ENCODE measurements at places on chromosomes 16 and 17.
A peak's percentile ranks its signal among the peaks of the same experiment; 100 is the strongest.

- DNase-seq: no peak
These were observed 66.9 kb downstream of the GP2 start for GRCh38 chr16:20260215-20261009.

GRCh38 chr16:30914830-30915229, 8.5 kb upstream of the FBXL19 start:
- DNase-seq: no peak

DNA sequence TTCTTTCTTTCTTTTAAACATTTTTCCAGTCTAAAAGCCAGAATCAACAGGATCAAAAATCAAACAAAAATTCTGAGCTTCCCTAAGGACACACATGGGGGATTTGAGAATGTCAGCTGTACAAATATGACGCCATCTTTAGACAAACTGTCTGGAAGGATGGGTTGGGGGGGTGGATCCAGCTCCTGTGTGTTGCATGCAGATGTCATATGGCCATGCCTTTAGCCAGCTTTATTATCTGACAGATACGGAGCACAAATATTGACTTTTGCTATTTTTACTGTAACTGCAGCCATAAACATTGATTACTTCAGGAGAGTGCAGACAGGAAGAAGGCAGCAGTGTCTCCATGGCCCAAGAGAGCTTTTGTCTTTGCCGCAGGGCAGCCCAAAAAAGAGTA, 279.4 kb upstream of the ELAC2 start:
- DNase-seq: no peak

DNA sequence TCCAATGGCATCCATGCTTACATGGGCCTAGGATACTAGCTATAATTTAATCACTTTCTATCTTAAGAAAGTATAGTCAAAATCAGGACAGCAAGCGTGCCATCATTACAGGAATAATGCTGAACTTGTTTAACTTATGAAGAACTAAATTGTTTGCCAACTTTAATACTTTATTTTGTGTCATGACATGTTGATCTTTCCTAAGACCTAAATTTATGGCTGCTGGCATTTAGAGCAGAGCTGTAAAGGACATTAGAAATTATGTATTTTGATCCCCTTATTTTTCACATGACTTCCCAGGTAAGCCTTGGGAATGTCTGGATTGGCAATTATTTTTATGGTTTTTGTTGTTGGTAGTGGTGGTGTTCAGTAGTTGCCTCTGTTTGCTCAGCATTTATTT, 920.3 kb upstream of the GOT2 start:
- no peak for DNase-seq

- no peak for DNase-seq
These were observed 6.5 kb downstream of the SGSH start for GRCh38 chr17:80213643-80213975.

- peak; percentile 44 for DNase-seq
These were observed 36.5 kb downstream of the CYTH1 start for GRCh38 chr17:78745407-78746088.

DNA sequence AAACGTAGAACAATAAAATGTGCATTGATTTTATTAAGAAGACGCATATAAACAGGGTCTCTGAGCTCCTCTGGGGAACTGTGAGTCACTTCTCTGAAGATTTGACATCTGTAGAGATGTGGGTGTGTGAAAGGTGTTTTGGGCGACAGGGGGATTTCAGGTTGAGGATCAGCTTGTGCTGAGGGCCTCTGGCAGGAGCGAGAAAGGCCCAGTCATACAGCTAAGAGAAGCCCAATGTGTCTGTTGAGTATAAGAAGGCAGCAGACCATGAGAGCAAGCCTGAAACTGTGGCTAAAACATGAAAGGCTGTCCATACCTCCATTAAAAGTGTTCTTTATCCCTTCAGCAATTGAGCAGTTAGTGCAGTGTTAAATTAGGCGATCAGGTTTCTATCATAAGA, 406.5 kb upstream of the MON1B start:
- no peak for DNase-seq

- no peak for DNase-seq
These were observed 25.2 kb upstream of the CRISPLD2 start for GRCh38 chr16:84794626-84795025.

DNA sequence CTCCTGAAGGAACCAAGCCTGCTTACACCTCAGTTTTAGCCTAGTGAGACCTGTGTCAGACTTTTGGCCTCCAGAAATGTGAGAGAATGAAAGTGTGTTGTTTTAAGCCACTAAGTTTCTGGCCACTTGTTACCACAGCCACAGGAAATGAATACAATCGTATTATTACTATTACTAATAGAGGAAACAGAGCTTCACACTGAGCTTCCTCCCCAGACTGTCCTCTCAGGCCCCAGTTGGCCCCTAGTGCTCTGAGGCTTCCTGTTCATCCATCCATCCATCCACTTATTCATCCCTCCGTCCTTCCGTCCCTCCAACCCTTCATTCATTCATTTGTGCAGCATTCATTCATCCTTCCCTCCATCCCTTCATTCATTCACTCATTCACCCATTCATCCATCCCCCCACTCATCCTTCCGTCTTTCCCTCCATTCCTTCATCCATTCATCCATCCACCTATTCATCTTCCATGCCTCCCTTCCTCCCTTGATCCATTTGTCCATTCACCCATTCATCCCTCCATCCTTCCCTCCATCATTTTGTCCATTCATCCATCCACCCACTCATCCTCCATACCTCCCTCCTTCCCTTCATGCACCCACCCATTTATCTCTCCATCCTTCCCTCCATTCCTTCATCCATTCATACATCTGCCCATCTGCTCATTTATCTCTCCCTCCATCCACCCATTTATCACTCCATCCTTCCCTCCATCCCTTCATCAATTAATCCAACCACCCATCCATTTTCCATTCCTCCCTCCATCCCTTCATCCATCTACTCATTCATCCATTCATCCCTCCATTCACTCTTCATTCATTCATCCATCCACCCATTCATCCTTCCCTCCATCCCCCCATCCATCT, 95.0 kb downstream of the FOXL1 start:
- DNase-seq: no peak

- peak; percentile 53 for DNase-seq
These were observed 6.1 kb downstream of the DOK4 start for GRCh38 chr16:57479976-57480753.

DNA sequence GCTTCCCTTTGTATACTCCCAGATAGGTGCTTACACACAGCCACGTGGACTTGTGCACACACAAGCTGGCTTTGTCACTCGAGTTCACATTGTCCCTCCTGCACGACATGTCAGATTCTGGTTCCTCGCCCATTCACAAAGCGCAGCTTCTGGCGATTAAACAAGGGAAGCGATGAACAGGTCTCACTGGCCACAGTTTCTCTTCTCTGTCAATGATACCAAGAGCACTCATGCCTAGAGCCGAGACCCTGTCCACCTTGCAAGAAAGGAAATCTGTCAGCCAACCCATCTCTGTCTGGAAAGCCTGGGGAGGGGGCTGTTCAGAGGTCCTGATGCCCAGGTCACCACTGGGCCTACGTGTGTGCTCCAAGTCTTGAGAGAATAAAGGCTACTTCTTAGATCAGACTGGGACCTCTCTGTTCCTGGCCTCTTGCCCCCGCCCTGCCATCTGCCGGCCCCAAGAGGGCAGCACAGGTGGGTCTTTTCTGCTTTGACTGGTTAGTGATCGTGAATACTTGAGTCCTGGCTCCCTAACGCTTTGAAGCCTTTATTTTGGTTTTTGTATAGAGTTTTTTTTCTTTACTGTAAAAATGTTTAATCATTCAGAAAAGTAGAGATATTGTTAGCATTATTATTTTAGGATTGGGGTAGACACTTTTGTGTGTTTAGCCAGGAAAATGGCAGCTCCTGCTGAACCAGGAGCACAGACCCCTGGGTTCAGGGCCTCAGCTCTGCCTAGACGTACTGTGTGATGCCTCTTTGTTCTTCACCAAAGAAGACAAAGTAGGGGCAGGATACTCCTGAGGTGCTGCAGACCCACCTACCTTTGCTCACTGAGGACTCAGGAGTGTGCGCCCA, 104.7 kb downstream of the MRM1 start:
- peak; percentile 37 for DNase-seq

GRCh38 chr17:48597528-48597777, 3.9 kb upstream of the HOXB5 start:
- no peak for DNase-seq

DNA sequence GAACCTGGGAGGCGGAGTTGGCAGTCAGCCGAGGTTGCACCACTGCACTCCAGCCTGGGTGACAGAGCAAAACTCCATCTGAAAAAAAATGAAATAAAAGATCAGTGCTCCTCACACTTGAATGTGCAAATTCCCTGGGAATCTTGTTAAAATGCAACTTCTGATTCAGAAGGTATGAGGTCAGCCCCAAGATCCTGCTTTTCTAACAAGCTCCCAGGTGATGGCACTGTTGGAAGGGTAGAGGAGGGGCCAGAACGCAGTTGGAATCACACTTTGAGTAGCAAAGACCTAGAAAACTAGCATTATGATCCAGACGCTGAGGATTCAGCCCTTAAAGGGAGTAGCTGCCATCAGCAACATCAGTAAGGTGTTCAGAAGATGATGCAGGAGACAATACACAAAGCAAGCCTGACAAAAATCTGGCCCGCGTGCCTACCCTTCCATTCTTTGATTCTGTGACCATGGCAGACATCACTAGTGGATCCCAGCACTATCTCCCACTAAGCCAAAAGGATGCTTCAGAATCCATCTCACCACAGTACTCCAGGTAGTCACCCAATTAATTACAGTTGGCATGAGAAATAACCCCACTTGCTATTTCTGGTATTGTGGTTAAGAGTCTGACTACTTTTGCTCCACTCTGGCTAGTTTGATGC, 33.1 kb upstream of the MEIOC start:
- no peak for DNase-seq

GRCh38 chr16:11356573-11357331, 11.5 kb downstream of the RMI2 start:
- DNase-seq: peak; percentile 65

DNA sequence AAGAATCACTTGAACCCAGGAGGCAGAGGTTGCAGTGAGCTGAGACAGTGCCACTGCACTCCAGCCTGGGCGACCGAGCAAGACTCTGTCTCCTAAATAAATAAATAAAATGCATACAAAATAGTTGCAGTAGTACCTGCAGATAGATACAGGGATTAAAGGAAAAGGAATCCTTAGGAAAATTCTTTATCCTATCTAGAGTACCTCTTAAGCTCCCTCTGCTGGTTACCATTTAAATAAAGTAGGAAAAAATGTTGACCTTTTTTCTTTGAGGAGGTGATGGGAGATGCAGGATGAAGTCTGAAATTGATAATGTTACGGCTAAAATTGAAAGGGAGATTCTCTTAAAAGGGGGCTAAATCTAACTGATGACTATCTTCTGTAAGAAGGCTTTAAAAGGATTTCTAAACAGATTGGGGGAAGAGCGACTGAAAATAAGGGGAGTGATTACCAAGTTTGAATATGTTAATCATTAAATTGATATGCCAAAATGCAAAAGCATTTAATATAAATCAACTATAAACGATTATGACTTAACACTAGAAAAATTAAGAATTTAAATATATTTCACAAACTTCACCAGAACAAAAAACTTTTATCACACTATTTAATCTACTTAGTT, 29.4 kb downstream of the C16orf87 start:
- peak; percentile 40 for DNase-seq

DNA sequence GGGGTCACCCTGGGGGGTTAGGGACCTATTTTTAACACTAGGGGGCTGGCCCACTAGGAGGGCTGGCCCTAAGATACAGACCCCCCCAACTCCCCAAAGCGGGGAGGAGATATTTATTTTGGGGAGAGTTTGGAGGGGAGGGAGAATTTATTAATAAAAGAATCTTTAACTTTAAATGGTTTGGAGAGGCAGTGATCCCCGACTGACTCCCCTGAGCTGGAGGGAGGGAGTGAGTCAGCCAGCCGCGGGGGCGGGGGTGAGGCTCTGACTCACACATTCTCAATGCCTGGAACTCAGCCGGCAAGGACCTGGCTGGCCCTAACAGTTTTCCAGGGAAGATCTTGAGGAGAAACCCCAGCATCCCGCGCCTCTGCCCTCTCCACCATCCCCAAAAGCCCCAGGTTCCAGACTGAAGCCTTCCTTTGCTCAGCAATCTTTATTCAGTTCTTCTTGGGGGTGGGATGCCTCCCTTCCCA, 1.5 kb downstream of the HCFC1R1 start:
- peak; percentile 96 for DNase-seq

GRCh38 chr17:29051194-29051593, 8.3 kb downstream of the PIPOX start:
- DNase-seq: no peak

DNA sequence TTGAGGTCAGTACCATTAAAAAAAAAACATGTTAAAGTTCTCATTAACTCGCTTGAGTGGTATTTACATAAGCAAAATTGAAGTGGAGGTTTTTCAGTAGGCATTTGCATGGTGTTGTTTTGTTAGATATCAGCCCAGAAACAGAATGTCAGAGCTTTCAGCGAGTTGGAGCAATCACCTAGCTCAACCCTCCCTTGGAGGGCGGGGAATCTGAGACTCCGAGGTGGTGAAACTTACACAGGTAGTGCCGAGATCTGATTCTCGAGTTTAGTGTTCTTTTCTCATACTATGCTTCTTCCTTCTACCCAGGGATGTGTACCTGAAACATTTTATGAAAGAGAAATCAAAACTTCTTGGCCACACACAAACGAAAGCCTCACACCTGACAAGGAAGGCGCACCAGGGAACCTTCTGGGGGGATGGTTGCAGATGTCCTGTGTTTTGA, 6.6 kb downstream of the SEC14L1 start:
- no peak for DNase-seq

DNA sequence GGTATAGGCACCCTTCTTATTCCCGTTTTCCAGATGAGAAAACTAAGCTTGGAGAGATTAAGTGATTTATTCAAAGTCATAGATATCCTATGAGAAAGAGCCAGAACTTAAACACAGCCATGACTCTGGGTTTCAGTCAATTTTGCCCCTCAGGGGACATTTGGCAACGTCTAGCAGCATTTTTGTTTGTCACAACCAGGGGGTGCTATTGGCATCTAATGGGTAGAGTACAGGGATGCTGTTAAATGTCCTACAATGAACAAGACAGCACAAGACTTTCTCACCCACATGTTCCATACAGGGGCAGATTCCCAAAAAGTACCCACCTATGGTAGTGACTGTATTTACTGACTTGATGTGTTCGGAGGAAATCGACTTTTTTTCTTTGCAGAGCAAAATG, 4.8 kb upstream of the SHISA9 start:
- DNase-seq: peak; percentile 80

GRCh38 chr16:46496701-46497100, 124.5 kb downstream of the SHCBP1 start:
- DNase-seq: no peak

GRCh38 chr17:61306003-61306402, 93.6 kb upstream of the TBX2 start:
- DNase-seq: no peak
